Osteoblast (primary cell): ENCODE measurements at places on chromosomes 11 and 22.
A peak's percentile ranks its signal among the peaks of the same experiment; 100 is the strongest.

DNA sequence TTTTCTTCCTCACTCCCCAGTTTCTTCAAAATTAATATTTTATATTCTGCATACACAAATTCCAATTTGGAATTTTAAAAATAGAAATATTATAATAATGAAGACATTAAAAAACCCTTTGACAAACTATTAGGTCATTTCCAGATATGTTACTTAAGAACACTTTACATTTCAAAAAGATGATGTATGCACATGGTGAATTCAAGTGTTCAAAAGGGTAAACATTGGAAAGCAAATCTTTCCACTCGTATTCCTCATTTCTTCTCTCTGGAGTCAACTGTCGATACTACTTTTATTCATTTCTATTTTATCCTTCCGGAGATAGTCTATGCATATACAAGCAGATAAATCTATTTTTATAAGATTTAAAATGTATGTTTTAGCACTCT is 16.7 kb downstream of the TBCEL start:
- DNase-seq: no peak

- peak; percentile 100 for DNase-seq
Measured at GRCh38 chr22:50282361-50283155, 12.4 kb upstream of the MAPK11 start.

- no peak for DNase-seq
Measured at GRCh38 chr11:116730601-116731000, 42.2 kb downstream of the BUD13 start.

GRCh38 chr11:107359701-107360100 is 97.9 kb downstream of the CWF19L2 start:
- no peak for DNase-seq

DNA sequence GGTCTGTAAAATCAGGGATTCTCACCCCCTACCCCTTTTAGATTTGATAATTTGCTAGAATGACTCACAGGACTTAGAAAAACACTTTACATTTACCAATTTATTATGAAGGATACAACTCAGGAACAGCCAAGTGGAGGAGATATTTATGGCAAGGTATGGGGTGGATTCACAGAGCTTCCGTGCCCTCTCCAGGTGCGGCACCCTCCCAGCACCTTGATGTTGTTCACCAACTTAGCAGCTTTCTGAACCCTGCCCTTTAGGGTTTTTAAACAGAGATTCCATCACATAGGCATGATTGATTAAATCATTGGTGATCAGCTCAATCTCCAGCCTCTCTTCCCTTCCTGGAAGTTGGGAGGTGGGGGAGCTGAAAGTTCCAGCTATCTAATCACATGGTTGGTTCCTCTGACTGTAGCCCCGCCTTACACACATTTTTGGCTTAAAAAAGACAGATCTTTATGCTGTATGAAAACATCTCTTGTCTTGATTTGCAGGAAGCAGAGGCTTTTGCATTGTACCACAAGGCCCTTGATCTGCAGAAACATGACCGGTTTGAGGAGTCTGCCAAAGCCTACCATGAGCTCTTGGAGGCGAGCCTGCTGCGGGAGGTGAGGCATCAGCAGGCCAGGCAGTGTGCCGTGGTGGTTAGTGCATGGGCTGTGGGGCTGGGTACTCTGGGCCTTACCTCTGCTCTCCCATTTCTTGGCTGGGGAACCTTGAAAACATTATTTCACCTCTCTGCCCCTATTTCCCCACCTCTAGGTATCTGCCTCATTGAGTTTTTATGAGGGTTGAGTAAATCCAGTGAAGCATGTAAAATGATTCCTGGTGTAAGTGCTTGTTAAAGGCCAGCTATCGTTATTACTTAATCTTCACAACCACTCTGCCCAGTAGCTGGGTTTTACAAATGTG is 27.0 kb downstream of the CABIN1 start:
- no peak for DNase-seq

DNA sequence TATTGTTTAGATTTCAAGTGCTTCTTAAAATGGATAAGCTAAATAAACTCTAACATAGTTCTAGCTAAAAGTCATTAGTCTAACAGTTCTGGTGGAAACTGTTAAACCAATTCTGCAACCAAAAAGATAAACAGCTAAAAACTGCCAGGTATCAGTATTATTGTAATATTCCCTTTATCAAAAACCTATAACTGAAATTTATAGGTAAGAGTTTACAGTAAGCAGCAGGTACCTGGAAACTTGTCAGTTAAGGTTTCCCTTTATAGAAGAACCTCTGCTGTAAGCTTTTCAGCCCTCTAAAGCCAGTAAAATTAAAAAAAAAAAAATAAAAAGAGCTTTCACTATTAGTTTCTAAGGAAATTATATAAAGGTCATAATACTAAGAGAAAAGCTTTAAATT is 61.0 kb downstream of the LIF start:
- DNase-seq: no peak

DNA sequence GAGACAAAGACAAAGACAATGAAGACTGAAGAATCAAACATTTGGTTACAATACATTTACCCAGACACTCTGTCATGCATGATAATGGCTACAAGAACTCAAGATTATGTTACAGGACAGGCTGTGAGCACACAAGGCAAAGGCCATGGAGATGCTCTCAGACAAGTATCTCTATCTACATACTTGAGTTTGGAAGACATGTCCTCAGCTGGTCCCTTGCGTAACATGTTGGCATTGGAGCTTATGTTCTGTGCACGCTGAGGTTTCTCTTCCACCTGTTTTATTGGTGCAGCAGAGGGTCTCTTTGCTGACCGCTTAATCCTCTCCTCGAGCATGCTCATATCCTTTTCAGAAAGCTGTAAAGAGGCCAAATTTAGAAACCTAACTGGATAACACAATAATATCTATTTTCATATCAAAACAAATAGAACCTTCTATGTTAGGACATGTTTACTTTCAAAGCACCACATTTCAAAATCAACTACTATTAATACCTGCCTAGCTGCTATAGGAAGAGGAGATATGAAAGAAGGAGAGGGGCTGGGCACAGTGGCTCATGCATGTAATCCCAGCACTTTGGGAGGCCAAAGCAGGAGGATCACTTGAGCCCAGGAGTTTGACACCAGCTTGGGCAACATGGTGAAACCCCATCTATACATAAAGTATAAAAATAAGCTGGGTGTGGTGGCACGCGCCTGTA is 41.6 kb downstream of the F2 start:
- DNase-seq: peak; percentile 8

GRCh38 chr22:32714458-32715430 is 86.8 kb upstream of the TIMP3 start:
- DNase-seq: no peak

DNA sequence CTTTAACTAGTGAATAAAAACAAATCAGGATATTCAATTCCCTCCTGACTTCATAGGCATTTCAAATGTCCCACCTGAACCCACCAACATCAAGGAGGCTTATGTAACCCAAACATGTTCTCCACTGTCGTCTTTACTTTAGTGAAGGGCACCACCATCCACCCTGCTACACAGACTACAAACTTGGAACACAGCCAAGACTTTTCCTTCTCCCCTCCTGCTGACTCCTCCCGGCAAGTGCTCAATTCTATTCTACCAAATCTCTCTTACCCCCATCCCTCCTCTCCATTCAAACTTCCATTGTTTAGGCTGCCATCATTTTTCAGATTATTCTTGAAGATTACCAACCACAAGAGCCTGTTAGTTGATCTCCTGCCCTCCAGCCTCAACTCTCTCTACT is 24.3 kb downstream of the SAAL1 start:
- no peak for DNase-seq

- no peak for DNase-seq
Measured at GRCh38 chr11:83852775-83853442, 566.7 kb upstream of the CCDC90B start.
